HEK293T (cell line): ENCODE measurements at places on chromosomes 7 and 10.
A peak's percentile ranks its signal among the peaks of the same experiment; 100 is the strongest.

- DNase-seq = no peak
These were observed 222.1 kb upstream of the RHOBTB1 start for GRCh38 chr10:61166065-61166464.

DNA sequence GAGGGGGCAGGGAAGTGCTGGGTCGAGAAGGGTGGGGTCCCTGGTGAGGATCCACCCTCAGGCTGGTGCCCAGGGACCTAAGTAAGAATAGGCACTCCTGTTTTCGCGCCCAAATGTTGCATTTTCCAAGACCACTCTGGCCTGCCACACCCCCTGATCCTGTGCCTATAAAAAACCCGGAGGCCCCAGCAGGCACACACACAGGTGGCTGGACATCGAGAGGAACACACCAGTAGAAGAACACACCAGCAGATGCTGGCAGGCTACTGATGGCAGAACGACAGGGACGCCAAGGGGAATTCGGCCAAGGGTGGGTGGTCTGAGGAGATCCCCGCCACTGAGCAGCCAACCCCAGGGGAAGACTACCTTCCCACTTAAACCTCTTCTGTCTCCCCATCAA lies 633.9 kb upstream of the POT1 start:
- no peak for DNase-seq

DNA sequence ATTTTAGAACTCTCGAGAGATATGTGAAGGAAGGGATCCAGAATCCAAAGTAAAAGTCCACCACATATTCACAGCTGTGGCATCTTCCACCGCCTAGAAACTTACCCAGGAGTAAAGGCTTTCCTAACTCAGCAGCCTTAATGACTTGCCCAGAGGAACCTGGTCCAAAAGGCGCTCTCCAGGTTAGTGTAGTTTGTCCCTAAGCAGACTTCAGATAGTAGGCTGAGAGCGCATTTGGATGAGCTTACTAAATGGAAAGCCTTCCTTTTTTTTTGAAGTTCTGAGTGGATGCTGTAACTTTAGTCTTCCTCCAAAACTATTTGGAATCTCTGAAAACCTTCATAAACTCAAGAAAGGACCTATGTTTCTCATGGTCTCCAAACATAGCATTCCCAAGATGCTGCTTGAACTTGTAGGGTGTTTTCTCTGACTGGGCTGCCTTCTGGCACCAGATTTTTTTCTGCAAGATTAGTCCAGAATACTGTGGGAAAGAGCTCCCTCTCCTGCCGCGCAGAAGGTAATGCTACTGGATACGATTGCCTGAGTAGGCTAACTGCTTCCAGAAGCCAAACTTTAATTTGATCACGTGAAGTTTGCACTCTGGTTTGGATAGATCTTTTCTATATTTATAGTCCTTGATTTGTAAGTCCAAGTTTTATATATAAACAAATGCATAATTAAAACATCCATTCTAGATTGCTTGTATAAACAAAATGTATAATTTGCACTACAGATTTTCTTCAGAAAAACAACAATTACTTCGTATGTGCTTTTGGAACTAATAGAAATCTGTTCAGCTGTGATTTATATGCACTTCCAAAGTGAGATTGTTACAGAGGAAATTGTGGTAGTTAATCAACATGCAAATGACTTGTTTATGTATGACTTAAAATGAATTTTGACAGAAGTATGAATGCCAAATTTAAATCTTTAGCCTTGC lies 19.6 kb upstream of the GPR37 start:
- peak; percentile 59 for DNase-seq

DNA sequence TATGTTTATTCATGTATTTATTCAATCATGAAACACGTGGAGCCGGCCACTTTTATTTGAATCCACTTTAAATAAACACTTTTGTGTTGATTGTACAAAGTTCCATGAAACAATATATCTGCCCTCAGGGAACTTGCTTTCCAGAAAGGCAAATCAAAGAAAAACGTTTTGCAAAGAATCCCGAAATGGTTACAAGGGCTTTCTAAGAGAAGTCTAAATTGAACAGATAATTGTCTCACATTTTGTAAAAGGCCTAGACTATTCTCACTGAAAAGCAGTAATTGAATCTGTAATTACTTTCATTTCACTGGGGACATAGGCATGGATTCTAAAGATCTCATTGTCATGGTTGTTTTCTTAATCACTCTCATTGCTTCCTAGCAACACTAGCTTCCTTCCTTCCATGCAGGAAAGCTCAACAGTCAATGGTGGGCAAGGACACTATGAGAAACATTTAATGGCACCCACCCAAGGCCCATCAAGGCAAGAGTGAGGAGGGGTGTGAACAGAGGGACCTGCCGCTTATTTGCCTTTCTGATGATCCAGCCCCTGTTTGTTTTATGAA lies 622.4 kb upstream of the C7orf33 start:
- DNase-seq = no peak

GRCh38 chr10:97612386-97612785 lies 20.9 kb downstream of the MORN4 start:
- peak; percentile 42 for DNase-seq

DNA sequence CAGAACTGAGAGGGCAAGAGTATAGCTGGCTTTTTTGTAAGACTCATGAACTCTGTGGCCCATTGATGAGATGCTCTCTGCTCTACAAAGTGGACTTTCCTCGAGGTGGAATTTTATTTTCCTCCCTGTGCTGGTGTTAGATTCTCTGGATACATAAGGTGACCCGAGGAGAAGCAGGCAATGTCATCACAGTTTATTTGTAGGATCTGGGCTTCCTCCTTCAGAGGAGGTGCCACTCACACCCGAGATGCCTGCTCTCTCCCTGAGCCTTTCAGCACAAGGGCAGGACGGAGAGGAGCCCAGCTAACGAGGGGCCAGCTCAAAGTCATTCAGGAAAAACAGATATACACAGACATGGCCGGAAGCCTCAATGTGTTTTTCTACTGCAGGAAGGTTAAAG lies 103.0 kb downstream of the KIAA1217 start:
- DNase-seq = no peak

GRCh38 chr10:17735166-17735941 lies 16.6 kb upstream of the TMEM236 start:
- DNase-seq = no peak

GRCh38 chr7:108815815-108816214 lies 246.1 kb downstream of the DNAJB9 start:
- DNase-seq = no peak

DNA sequence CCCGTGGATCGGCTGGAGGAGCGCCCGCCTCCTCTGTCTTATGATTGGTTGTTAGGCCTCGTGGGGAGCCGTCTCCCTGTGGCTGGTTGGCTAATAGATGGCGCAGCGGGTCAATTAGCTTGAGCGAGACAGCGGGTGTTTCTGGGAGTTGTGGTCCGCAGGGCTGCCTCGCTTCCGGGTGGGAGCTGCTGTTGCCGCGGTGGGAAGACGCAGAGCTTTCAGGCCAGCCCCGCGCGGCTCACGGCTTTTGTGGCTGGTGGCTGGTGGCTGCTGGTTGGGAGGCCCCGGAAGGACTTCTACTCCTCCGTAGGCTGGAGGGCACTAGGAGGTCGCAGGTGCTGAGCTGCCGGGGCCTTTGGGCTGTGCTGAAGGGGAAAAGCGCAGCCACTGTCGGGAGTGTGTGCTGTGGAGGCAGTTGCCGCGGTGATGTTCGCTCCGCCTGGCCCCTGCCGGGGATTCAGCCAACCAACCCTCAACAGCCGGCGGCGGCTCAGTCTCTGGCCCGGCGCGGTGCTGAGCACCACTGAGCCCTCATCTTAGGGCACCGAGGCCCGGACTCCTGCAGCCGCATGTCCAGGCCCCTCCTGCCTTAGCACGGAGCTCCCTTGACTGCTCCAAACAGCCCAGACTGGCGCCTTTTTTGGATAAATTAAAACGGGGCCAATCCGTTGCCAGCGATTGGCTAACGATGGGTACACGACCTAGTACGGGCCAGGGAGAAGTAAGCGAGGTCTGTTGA lies 652 bp upstream of the C10orf143 start:
- peak; percentile 94 for DNase-seq

- DNase-seq = no peak
These were observed 624.3 kb upstream of the GHITM start for GRCh38 chr10:83515001-83515400.

GRCh38 chr7:123533929-123534382 lies 439 bp downstream of the IQUB start:
- DNase-seq = no peak

GRCh38 chr10:32110790-32111189 lies 54.6 kb upstream of the KIF5B start:
- no peak for DNase-seq

DNA sequence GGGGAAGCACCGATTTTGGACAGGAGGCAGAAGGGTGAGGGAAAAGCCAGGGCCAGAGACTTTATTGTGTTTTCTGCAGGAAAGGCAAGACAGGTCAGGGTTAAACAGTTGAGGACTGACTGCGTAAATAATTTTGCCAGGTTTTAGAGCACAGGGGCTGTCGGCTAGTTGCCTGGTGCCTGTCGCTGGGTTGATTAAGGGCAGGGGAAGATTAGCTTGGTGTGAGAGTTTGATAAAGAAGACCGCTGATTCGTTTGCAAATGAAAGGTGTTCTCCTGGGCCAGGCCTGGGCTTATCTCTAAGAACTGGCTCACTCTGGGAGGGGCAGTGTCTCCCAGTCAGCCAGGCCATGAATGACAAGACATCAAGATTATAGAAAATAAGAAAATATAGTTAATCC lies 75.6 kb downstream of the SLC37A3 start:
- no peak for DNase-seq

GRCh38 chr7:110564246-110564645 lies 526.7 kb upstream of the LRRN3 start:
- DNase-seq = no peak

- no peak for DNase-seq
These were observed 30.4 kb upstream of the PPIF start for GRCh38 chr10:79316671-79317431.

- no peak for DNase-seq
These were observed 206.3 kb downstream of the SNX10 start for GRCh38 chr7:26497801-26498596.

GRCh38 chr10:13511409-13511808 lies 17.4 kb downstream of the BEND7 start:
- DNase-seq = no peak

GRCh38 chr7:55493408-55493807 lies 78.9 kb downstream of the VOPP1 start:
- no peak for DNase-seq

GRCh38 chr7:54215424-54215823 lies 326.8 kb upstream of the VSTM2A start:
- DNase-seq = no peak

GRCh38 chr10:4748491-4749270 lies 77.3 kb upstream of the AKR1E2 start:
- no peak for DNase-seq

- no peak for DNase-seq
These were observed 1.3 kb upstream of the SLF2 start for GRCh38 chr10:100911472-100911871.

DNA sequence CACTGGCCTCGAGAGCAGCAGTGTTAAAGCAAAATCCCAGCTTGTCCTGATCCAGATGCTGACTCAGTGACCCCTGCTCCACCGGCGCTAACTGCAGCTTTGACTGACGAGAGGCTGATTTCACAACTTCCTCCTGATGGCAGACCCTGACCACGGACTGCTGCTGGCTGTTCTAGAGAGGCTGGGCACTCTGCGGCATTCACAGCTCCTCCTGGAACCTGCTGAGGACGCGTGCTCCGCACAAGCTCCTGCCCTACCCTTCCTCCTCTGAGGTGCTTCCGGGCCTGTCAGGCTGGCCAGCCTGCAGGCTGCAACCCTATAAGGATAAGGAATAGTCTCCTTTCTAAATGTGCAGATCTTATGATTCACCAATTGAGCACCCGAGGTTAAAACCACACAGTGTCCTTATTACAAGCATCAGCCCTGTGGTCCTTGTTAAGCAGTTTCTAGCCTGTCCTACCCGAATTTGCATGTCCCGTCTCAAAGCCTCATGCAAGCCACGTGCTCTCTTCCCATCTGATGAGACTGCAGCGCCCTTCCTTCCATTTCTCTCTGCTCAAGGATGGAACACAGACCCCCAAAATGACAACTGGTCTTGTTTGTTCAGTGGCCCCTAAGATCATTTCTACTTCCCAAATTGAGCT lies 35.5 kb upstream of the NCAPG2 start:
- no peak for DNase-seq

- DNase-seq = no peak
These were observed 14.4 kb downstream of the ALKBH4 start for GRCh38 chr7:102450242-102450641.

DNA sequence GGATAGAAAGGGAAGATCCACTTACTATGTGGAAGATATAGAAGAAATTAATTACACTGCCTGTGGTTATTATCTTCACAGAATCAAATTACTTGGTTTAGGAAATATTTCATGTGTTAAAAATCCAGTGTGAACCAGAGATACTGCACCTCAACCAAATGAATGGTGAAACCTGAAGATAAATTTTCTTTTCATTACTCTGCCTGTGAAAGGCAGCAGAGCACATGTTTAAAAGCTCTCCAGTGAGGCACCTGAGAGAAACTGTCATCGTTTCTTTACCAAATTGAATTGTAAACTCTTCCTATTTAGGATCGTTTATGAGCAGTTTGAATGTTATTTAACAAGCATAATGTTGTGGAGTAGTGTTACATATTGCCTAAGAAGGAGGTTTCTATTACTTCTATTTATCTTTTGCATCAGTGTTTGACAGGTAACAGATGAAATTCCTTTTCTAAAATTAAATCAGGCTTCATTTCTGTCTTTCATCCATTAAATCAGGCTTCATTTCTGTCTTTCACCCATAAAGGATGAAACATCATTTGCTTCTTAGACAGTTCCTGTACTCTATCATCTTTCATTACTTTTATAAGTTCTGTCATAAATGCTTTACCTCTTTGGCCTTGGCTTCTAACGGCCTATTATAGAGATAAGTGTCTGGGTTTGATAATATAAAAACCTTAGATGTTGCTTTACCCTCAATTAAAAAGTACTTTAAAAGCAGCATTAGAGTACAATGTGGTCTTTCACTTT lies 266.6 kb downstream of the NXPH1 start:
- no peak for DNase-seq

GRCh38 chr7:109235316-109235715 lies 665.6 kb downstream of the DNAJB9 start:
- no peak for DNase-seq

DNA sequence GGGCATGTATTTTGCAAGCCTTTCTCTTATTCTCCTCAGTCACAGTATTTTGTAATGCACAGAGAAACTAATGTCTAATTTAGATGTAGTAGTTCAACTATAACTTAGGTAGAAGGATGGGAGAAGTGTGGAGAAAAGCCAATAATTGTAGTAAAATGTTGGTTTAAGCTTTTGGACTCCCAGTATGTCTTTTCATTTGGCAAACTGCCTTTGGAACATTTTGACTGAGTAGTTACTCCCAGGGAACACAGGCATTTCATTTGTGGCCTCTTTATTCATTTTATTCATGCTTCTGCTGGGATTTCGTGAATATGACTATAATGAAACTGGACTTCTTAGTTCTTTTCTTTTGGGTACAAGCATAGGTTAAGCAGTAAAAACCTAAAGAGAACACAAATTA lies 79.0 kb downstream of the EXOC4 start:
- no peak for DNase-seq

GRCh38 chr10:110181451-110181850 lies 26.0 kb upstream of the MXI1 start:
- DNase-seq = no peak

- DNase-seq = no peak
These were observed 100.2 kb upstream of the GPR26 start for GRCh38 chr10:123565691-123566660.

- no peak for DNase-seq
These were observed 6.0 kb upstream of the PON1 start for GRCh38 chr7:95330204-95330960.
